ENCODE measurements at places on chromosomes 12 and 14.

GRCh38 chr12:89160716-89161123 lies 191.6 kb downstream of the DUSP6 start:
- DNase-seq = peak; percentile 82

- peak; percentile 4 for DNase-seq
Observed at GRCh38 chr12:72274931-72275330, 2.8 kb downstream of the TRHDE start.

DNA sequence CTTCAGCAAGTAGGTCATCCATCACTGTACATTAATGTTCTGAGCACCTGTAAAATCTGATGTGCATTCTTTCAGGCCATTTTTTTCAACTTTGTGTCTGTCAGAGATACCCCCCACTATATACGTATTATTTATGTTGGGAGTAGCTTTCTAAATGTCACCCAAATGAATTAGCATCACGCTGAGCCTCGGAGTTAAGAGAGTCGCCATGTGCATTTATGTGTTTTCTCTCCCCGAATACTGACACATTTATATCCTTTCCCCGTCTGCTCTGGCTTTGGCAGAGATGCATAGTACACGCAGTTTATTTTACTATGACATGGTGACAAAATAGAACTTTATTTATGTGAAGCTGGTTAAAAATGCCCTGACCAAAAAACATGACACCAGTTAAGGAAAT lies 216.4 kb downstream of the SLC25A21 start:
- no peak for DNase-seq

- no peak for DNase-seq
Observed at GRCh38 chr14:73478684-73479083, 12.0 kb upstream of the RIOX1 start.

DNA sequence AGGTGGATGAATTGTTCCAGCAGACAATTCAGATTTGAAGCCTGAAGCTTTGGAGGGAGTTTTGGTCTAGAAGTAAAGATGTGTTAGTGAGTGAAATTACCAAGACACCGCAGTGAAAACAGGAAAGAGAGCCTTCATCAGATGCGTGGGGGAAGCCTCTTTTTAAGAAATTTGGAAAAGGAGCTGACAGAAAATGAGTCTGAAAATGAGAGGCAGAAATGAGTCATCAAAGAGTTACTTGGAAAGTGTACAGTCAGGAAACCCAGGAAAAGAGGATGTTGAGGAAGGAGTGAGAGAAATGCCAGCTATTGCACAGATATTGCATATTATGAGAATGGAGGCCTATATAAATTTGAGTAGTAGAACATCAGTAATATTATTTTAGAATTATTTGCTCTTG lies 520.7 kb downstream of the NRXN3 start:
- no peak for DNase-seq

GRCh38 chr14:22748631-22749068 lies 17.8 kb upstream of the OXA1L start:
- DNase-seq = no peak

- no peak for DNase-seq
Observed at GRCh38 chr14:76595266-76595665, 166.0 kb upstream of the VASH1 start.

GRCh38 chr14:61718039-61718438 lies 22.7 kb downstream of the HIF1A start:
- DNase-seq = no peak

GRCh38 chr12:25438638-25439037 lies 114.4 kb downstream of the LMNTD1 start:
- no peak for DNase-seq

- DNase-seq = no peak
Observed at GRCh38 chr14:36224176-36224575, 47.7 kb upstream of the PTCSC3 start.

DNA sequence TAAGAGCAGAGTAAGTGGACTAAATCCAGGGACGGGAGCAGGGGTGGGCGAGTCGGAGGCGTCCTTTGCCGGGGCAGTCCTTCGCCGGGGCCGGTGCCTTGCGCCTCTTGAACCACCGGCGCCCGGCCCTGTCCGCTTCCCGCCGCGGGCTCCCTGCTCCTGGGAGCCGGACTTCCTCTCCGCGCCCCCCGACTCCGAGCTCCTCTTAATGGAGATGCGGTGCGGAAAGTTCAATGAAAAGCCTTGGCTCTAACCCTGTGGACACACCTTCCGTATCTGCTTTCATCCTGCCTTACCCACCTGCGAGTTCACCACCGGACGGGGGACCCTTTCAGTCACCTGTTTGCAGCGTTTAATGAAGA lies 412 bp downstream of the FGFR1OP2 start:
- DNase-seq = no peak

DNA sequence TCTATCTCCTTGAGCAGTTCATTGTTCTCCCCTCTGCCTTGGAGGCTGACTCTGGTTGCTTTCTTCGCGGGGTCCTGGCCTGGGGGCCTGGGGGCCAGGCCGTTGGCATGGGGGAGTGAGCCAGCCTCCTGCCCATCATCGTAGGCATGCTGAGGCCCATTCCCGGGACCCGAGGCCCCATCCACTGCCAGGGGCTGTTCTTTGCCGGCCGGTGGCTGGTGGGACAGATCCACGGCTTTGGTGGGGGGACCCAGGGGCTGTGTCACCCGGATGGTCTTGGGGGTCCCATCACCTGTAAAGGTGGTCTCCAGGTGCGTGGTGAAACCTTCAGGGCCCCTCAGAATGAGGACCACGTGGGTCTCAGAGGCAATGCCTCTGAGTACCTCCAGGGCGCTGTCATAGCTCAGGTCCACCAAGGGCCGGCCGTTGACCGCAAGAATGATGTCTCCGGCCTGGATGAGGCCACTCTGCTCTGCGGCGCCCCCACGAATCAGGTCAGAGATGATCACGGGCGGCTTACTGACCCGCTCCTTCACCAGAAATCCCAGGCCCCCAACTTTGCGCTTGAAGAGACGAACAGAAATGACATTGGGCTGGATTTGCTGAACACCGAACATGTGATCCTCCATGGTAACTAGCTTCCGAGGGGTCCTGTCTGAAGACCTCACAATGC lies 30.8 kb downstream of the NOS1 start:
- no peak for DNase-seq

- no peak for DNase-seq
Observed at GRCh38 chr12:53755451-53755891, 3.7 kb upstream of the CISTR start.

DNA sequence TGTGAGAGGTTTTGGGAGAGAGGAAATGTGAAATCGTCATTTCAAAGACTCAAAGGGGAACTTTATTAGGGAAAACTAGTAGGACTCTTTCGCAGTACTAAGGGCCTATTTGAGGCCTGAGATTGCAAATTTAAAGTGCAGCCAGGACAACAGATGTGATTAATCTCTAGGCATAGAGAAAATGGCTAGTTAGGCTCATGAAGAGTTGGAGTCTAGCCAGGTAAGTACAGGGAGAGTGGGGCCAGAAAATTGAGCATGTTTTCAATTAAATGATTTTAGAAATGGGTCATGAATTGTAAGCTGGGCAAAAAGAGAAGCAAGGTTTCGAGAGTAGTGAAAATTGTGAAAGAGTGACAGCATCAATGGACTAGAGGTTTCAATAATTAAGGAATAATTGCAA lies 91.9 kb upstream of the LMNTD1 start:
- DNase-seq = peak; percentile 18

DNA sequence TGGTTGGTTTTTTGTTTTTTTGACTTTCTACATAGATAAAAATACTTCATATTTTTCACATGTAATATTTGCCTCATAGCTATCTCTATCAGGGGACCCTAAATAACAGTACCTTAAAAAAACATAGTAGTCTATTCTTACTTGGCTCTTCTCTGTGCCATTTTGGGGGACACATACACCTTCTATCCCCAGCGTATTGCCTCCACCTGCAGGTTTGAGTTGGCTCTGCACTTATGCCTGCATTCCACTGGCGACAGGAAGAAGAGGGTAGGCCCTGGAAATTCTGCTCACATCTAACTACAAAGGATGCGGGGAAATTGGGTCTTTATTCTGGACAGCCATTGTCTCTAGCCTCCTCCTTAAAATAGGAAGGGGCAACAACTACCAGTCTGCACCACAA lies 13.8 kb upstream of the IFI27L2 start:
- no peak for DNase-seq

- DNase-seq = no peak
Observed at GRCh38 chr12:7634561-7634960, 31.1 kb downstream of the APOBEC1 start.

- DNase-seq = no peak
Observed at GRCh38 chr12:44771485-44772021, 104.6 kb downstream of the NELL2 start.

GRCh38 chr12:69484428-69484827 lies 14.2 kb downstream of the FRS2 start:
- no peak for DNase-seq

DNA sequence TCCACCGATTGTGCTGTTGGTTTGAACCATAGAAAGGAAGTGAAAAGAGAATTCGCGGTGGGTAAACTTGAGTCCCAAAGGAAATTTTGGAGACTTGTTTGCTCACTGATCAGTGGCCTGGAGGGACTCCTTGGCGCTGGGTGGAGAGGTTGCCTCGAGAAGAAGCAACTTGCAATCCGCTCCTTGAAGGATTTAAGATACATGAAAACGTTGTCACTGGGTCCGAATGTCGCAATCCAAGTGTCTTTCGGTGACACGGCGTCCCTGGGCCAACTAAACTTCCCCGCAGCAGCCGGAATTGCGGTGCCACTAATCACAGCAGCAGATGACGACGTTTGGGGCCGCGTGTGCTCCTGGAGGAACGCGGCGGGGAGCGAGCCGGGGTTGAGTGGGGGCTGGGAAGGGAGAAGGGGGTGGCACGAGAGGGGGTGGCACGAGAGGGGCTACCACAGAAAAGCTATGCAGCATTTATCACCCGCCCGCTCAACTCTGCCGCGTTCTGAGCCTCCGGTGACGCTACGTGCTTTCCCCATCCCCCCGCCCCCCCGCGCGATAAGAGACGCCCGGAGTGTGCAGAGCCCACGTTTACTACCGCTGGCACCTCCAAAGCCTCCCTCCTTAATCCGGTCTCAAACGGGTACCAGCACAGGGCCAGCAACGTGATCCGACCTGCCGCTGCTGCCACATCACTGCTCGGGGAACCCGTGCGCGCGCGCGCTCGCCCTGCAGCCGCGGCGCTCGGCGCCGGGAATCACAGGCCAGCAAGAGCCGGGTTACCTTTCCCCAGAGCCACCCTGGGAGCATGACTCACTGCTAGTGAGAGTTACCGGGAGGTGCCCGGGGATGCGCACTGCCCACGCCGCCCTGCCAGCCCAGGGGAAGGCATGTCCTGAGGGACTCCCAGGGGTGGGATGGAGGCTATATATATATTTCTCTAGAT lies 833 bp upstream of the BHLHE41 start:
- peak; percentile 63 for DNase-seq

- no peak for DNase-seq
Observed at GRCh38 chr14:85295318-85295717, 234.6 kb upstream of the FLRT2 start.

GRCh38 chr14:61661471-61662400 lies 33.6 kb upstream of the HIF1A start:
- peak; percentile 84 for DNase-seq

- DNase-seq = peak; percentile 80
Observed at GRCh38 chr12:3097186-3097804, 20.1 kb downstream of the TSPAN9 start.

- DNase-seq = no peak
Observed at GRCh38 chr12:106048016-106048415, 90.7 kb downstream of the NUAK1 start.

GRCh38 chr14:90629471-90629870 lies 186.8 kb downstream of the TTC7B start:
- DNase-seq = no peak

DNA sequence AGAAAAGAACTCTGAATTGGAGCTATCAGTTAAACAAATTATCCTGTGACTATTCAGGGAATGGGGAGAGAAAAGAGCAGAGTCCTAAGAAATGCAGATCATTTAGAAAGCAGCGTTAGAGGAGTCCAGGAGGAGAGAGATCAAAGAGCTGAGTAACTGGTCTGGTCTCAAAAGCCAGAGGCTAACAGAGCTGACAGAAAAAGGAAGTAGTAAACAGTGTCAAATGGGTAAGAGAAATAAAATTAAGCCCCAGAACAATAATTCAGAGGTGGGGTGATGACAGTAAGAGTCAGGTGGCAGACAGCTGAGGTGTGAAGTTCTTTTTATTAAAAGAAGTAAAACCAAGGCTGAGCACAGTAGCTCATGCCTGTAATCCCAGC lies 19.3 kb downstream of the GXYLT1 start:
- no peak for DNase-seq

DNA sequence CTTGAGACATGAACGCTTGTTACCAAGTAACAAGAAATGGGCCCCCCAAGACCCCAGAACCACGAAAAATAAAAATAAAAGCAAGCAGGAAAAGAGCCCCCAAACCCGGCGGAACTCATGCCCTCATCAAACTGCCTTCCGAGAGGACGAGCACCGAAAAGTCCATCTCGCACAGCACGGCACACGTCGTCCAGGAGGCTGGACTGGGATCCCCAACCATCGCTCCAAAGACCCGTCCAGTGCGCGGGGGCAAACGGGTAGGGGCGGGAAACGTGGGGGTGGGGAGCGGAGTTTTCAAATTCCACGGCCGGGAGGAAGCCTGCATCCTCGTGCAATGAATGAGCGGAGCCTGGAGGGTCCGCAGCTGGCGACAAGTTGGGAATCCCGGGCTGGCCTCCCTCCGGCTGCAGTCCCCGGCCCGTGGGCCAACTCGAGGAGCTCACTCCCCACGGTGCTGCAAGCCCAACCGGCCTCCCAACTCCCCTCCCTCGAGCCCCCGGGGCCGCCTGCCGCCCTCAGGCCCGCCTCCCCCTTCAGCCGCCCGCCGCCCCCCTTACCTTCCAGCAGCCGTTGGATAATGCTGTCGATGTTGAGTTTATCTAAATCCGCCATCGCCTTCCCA lies 484 bp downstream of the PPP1CC start:
- no peak for DNase-seq

DNA sequence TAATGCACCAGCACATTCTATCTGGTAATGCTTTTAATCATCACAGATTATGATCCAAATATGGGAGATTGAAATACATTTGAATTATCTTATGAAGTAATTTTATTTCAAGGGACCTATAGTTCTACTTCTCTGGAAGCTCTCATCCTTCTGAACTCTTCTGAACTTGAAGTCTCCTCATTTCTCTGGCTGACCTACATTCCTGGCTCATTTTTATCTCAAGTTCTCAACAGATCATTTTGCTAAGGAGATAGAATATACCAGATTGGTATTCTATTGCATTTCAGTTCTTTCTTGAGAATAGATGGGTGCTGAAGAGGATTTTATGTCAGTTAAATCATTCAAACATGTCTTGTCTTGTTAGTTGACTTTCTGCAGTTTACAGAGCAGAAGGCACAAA lies 7.9 kb downstream of the HMGA2 start:
- DNase-seq = peak; percentile 39

DNA sequence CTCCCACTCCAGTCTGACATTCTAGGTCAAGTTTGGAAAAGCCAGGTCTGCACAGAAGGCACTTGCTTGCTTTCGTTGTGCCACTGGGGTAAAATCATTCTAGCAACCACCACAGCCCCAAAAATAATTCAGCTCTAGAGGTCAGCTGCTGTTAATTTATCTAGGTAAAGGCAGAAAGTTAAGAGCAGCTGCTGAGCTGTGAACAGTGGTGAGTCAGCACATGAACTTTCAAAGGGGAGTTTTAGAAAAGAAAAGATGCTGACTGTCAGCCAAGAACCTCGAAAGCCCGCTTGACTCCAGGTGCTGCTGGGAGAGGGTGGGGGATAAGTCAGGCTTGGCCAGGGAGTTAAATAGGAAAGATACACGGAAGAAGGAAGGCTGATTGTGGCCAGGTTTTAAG lies 12.7 kb downstream of the CCDC197 start:
- DNase-seq = peak; percentile 33

Measured in cardiac fibroblast (primary cell).